ENCODE measurements at places on chromosomes 2 and 18. TPM values are rescaled to one million over a fixed set of nuclear protein-coding genes. Genes with fewer than 3 reads are reported as not detected.

GRCh38 chr2:55759271-55759921 lies 65.8 kb upstream of the PNPT1 start:
- DNase-seq = no peak

DNA sequence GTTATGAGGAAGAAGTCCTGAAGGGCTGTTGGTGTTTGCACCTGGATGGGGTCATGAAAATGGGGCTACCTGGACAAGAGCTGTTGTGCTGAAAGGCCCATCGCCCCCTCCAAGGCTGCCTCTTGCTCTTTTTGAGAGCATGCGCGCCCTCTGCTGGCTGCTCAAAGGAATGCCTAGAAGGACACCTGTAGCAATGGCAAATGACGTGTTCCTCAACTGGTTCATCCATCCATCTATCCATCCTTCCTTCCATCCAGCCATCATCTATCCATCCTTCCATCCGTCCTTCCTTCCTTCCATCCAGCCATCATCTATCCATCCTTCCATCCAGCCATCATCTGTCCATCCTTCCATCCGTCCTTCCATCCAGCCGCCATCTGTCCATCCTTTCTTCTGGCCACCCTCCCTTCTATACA lies 17.2 kb upstream of the RPL31 start:
- no peak for DNase-seq

RAB3GAP1 gene
- 34.3 TPM for polyA plus RNA-seq

KLHL29 gene
- polyA plus RNA-seq = 7.3 TPM

Data from forelimb muscle (tissue), 1 donor.